ENCODE measurements at places on chromosomes 13 and 19.

- DNase-seq = no peak
Measured at GRCh38 chr13:33352526-33352925, 67.0 kb upstream of the STARD13 start.

DNA sequence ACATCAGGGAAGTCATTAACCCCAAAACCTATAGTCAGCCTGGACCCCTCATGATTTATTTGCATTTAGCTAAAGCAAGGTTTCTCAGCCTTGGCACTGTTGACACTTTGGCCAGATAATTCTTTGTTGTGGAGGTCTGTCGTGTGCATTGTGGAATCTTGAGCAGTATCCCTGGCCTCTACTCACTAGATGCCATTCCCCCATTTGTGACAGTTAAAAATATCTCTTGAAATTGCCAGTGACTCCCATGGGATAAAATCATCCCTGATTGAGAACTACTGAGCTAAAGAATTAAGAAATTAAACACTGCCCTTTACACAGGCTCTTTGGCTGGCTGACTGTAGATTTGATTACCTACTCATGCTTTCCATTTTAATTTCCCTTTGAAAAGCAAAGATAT is 102.7 kb downstream of the LMO7 start:
- DNase-seq = no peak

GRCh38 chr13:51524829-51525566 is 59.3 kb upstream of the WDFY2 start:
- DNase-seq = no peak

DNA sequence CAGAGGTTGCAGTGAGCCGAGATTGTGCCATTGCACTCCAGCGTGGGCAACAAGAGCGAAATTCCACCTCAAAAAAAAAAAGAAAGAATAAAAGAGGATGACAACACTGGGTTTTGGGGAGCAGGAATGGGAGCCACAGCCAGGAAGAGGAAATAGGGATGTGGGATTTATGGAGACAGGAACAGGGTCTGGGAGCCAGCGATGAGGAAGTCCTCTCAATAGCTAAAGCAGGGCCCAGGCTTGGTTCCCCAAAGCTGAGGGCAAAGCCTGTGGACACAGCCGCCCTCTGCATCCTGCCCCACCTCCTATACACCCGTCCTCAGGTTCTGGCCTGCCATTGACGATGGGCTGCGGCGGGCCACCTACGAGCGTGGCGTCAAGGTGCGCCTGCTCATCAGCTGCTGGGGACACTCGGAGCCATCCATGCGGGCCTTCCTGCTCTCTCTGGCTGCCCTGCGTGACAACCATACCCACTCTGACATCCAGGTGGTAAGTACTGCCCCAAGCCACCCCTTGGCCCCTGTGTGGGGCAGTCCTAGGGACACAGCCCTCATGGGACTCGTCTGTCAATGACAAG is 13.6 kb downstream of the HIPK4 start:
- DNase-seq = no peak

- DNase-seq = no peak
Measured at GRCh38 chr19:2578391-2578890, 102.5 kb downstream of the GADD45B start.

DNA sequence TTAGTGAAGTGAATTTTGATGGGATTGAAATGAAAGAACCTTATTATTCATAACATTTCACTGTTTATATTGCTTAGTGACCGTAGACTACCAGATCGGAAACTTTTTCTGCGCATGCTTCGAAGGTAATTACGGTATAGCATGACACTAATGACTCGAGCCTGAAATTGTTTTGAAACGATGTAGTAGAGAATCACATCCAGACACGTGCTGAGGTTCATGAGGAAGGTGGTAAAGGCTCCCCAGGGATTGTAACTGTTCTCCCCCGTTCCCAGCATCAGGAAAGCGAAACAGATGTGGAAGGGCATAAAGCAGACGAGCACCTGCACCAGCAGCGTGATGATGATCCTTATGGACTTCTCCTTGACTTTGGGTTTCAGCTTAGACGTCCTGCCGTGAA is 3.3 kb downstream of the GPR18 start:
- peak; percentile 50 for DNase-seq

DNA sequence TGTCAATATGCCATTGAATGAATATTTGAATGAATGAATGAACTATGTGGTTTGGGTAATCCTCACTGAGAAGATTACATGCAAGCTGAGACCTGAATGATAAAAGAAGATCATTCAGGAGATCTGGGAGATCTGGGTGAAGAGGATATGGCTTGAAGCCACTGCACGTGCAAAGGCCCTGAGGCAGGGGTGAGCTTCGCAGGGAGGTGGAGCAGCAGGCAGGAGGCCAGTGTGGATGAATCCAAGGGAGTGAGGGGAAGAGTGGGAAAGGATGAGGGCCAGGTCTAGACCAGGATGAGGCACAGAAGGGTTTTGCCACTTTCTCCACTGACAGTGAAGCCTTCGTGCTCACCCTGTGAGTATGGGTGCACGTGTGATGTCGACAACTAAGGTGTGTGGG is 49.9 kb downstream of the ERICH4 start:
- no peak for DNase-seq

DNA sequence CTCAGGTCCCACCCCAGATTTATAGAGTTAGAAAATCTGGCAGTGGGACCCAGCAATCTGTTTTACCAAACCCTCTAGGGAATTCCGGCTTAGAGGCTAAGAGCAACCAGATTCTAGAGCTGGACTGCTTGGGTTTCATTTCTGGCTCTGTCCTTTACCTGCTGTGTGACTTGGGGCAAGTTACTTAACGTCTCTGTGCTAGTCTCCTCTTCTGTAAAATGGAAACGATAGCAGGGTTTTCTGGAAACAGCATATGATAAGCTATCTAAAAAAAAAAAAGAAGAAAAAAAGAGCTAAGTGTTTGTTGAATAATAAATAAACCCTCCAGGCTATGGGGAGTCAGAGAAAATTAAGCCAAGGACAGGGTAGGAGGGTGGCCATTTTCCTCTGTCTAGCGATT is 11.6 kb upstream of the CACNG7 start:
- no peak for DNase-seq
